ENCODE measurements at places on chromosomes 3 and 15.

DNA sequence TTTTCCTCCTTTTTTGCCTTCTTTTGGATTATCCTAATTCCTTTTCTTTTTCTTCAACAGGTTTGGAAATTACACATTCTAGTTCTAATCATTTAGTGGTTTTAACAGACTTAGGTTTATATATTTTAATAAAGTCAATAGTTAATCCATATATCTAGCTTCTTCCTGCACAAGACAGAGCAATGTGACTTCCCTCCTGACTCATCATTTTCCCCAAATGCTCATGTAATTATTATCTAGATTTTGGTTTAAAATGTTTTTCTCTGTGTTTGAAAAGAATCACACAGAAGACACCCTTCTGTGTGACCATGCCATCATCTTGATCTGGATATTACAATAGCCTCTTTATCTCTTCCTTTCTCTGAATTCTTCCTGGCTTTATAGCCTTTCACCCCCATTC is 28.6 kb upstream of the SSR3 start:
- DNase-seq, result no peak

DNA sequence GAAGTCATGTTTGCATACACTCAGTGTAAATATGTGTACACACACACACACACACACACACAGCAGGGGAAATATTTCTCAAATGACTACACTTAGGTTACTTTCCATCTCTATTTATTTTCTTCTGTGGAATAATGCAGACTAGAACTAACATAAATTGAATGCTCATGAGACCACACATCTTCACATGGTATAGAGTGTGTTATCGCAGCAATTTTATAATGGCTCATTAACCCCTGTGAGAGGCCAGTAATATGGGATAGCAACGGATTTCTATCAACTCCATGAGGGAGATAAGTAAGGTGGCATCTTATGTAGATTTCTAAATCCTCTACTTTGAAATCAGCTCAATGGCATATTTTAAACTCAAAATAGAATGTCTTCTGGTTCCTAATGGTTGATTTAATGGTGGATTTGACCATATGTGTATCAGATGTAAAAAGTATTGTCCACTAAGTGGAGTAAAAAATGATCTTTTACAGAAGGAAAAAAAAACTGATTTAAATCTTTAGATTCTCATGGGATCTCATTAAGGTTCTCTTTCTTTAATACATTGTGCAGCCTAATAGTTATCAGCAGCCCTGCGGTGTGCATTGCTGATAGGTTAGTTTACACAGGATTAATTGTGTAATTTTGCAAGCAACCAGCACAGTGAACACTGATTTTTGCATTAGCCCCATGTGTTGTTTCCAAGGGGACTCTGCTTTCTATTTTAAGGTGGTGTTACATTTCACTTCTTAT is 32.0 kb downstream of the CHL1 start:
- DNase-seq, result no peak

DNA sequence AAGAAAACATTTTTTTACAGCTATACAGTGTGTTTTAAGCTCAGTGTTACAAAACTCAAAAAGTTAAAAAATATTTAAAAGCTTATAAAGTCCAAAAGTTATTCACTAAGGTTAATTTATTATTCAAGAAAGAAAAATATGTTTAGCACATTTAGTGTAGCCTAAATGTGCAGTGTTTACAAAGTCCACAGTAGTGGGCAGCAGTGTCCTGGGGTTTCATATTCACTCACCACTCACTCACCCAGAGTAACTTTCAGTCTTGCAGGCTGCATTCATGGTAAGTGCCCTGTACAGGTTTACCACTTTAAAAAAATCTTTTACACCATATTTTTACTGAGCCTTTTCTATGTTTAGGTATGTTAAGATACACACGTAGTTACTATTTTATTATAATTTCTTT is 300.2 kb upstream of the TRIM42 start:
- DNase-seq, result no peak

DNA sequence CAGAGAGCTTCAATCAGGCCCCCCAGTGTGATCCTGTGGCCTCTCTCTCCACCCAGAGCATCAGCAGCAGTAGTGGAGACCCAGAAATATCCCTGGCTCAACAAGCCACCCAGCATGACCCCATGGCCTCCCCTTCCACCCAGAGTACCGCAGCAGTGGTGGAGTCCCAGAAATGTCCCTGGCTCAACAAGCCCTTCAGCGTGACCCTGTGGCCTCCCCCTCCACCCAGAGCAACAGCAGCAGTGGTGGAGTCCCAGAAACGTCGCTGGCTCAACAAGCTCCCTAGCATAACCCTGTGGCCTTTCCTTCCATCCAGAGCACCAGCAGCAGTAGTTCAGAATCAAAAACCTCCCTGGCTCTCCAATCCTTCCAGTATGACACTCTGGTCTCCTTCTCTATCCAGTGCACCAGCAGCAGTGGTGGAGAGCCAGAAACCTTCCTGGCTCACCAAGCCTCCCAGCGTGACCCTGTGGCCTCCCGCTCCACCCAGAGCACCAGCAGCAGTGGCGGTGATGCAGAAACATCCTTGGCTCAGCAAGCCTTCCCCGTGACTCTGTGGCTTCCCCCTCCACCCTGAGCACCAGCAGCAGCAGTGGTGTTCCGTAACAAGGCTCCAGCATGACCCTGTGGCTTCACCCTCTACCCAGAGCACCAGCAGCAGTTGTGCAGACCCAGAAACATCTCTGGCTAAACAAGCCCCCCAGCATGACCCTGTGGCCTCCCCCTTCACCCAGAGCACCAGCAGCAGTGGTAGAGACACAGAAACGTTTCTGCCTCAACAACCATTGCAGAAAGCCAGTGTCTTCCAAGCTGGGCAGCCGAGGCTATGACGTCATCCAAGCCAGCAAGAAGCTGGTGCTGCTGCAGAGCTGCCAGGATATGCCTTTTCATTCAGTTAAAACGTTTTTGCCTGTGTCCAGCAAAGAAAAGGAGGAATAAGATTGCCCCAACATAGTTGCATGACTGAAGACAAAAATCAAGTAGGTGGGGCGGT is 61.3 kb upstream of the TAMM41 start:
- no peak for DNase-seq

DNA sequence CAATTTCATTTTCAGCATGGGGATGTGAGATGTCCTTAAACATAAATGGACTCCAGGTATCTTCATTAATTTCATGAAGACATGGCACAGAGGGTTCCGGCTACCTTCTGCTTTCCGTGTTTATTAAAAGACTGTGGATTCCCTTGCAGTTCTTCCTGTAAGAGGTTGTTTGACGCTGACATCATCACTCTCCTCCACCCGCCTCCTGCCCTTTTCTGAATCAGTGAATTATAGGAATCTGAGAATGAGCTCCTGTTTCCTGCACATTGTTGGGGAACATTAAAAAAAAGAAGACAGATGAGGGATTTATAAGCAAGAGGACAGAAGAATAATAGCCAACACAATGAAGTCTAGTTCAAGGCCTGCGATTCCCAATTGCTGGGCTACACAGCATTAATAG is 191.3 kb downstream of the LPP start:
- DNase-seq, result no peak

- no peak for DNase-seq
Observed at GRCh38 chr15:90095521-90095959, 6.7 kb downstream of the IDH2 start.

GRCh38 chr3:133881939-133882825 is 13.5 kb downstream of the RAB6B start:
- no peak for DNase-seq

DNA sequence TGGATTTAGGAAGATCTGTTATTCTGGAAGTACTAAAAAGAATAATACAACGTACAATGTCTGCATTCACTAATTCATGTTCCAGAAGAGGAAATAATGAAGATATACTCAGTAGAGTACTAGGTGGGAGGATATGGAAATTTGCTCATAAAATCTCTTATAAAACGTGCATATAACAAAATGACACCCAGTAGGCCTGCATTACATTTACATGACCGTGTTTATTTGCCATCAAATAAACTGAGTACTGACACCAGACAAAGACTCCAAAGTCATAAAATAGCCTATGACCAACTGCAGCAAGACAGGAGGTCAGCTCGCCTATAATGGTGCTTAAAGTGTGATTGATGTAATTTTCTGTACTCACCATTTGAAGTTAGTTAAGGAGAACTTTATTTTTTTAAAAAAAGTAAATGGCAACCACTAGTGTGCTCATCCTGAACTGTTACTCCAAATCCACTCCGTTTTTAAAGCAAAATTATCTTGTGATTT is 60.4 kb downstream of the DCUN1D1 start:
- DNase-seq, result no peak

DNA sequence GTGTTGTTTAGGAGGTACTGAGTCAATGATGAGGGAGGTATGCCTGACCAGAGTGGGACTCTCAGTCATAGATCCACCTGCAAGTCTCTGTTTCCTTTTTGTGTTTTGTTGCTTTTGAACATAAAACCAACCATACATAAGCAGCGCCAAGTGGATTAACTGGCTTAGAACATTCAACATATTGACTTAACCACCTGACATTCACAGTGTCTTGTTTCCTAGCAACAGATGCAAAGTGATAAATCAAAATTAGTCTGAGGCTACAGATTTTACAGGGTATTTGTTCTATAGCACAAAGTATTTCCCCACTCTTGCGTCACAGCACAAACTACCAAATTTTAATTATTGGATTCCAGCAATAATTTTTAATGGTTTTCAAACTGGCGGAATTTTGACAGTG is 283.8 kb downstream of the BBX start:
- no peak for DNase-seq

GRCh38 chr3:140250010-140250855 is 315.2 kb downstream of the CLSTN2 start:
- DNase-seq, result no peak

- DNase-seq, result no peak
Observed at GRCh38 chr3:66297900-66298299, 77.1 kb downstream of the SLC25A26 start.

GRCh38 chr3:128994581-128995546 is 988 bp upstream of the CFAP92 start:
- DNase-seq, result no peak

DNA sequence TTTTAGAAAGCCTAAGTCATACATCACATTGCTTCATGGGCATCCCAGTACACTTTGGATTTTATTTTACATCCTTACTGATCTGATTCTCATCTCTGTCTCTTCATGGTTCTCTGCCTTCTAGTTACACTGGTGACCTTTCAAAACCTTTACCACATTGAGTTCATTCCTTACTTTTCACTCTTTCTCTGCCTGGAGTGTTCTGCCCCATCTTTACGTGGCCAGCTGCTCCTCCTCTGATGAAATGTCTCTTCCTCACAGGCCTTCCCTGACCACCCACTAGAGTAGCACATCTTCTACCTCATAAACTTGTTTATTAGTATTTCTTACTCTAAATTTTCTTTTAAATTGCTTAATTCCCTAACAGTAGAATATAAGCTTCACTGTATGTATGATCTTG is 17.7 kb downstream of the CTNNB1 start:
- no peak for DNase-seq

DNA sequence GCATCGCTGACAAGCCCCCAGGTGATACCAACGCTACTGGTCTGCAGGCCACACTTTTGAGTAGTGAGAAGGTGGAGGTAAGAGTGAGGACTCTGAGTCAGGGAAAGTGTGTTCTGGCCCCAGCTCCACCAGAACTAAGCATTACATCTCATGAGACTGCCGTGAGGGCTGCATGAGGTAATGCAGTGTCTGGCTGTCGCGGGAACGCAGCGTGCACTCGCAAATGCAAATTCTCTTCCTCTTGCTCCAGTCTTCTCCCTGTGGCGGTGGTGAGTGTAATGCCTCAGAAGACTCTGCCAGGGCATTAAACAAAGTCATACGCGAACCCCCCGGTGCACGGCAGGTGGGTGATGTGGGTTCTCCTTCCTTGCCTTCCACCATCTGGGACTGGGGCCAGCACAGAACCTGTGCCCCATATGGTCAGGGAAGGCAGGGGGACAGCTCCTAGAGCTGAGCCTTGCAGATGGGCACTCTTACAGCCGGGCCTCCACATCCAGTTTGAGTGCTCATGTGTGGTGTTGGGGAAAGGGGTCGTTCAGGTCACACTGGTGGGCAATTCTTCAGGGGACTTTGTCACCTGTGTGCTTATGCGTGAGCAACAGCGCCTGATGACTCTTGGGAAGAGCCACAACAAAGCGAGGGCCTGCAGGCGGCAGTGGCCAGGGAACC is 175.8 kb downstream of the XXYLT1 start:
- DNase-seq, result no peak

GRCh38 chr15:45186771-45187577 is 792 bp downstream of the SHF start:
- DNase-seq, result no peak

DNA sequence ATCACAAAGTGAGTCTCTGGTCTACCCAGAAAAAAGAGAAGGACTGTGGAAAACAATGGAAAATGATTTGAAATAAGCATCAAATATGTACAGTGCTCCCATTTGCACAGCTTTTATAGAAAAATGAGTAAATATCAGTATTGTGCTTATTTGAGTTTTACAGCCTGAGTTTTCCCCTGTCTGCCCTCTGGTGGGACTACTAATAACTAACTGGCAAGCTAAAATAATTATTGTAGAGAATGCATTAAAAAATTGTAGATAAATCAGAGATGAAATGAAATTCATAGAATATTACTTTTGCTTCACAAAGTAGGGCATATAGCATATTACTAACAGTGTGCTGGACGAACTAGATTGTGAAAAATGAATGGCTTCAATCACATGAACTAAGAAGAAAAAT is 287.1 kb downstream of the NAALADL2 start:
- no peak for DNase-seq

DNA sequence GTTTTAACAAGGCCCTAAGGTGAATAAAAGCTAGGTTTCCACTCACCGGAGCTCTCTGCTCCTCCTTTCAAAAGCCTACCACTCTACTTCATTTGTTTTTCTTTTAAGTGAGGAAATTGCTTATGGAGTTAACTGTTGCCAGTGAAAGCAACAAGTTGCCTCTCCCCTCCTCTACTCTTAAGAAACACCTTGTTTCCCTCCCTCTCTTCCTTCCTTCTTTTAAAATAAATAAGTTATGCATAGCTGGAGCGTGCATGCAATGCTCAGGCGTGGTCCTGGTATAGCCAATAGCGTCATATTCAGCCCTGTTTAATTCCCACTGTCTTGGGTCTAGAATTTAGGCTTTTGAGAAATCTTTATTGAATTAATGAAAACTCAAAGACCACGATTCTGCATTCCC is 101.1 kb upstream of the IGF1R start:
- DNase-seq, result no peak

DNA sequence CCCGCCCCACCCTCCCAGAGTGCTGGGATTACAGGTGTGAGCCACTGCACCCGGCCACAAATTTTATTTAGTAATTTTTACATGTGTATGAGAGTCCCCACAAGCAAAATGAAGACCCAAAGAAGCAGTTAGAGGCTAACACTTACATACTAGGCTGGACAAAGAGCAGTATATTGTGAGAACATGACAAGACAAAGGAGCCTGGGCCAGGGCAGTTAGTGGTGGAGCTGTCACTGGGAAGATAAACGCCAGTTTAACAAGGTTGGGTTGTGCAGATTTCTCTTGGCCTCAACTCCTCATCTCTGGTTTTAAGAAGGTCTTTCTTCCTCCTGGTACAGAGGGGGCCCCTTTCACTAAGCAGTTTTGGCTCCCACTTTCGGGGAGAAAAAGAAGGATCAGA is 19.9 kb upstream of the FAM174B start:
- DNase-seq, result no peak

- no peak for DNase-seq
Observed at GRCh38 chr15:73884159-73884558, 10.8 kb downstream of the TBC1D21 start.

GRCh38 chr3:151743855-151744254 is 10.1 kb downstream of the AADACL2 start:
- no peak for DNase-seq

GRCh38 chr3:159859424-159859823 is 129.2 kb upstream of the IL12A start:
- DNase-seq, result no peak

- no peak for DNase-seq
Observed at GRCh38 chr3:120615847-120616609, 19.9 kb downstream of the NDUFB4 start.

GRCh38 chr15:65054333-65055200 is 9.4 kb downstream of the SLC51B start:
- DNase-seq, result peak; percentile 31
